ENCODE measurements at places on chromosomes 12 and 14. TPM values are rescaled to one million over a fixed set of nuclear protein-coding genes. Genes with fewer than 3 reads are reported as not detected.

The VRTN gene
- 0.06 TPM for total RNA-seq

The TMEM30B gene
- 24.3 TPM for total RNA-seq

DNA sequence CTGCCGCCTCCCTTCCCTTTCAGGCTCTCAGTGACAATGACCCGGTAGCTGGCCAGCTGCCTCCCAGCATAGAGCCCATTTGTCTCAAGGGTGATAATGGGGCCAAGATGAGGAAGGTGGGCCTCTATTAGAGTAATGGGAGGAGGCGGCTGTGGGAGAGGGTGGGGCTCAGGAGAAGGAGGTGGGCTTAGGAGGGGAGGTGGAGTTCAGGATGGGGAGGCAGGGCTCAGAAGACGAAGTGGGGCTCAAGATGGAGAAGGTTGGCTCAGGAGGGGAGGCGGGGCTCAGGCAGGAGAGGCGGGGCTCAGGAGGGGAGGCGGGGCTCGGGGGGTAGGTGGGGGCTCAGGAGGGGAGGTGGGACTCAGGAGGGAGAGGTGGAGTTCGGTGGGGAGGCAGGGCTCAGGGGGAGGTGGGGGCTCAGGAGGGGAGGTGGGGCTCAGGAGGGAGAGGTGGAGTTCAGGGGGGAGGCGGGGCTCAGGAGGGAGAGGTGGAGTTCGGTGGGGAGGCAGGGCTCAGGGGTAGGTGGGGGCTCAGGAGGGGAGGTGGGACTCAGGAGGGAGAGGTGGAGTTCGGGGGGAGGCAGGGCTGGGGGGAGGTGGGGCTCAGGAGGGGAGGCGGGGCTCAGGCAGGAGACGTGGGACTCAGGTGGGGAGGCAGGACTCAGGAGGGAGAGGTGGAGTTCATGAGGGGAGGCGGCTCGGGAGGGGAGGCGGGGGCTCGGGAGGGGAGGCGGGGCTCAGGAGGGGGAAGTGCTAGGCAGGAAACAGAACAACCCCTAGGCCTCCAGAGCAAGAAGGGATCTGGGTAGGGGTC lies 36.8 kb downstream of the IQSEC3 start:
- peaks cover 2% of the 10 kb centered on the region for H3K4me1 ChIP-seq
- no peak overlapping the region for H3K27ac ChIP-seq
- no peak overlapping the region for H3K4me3 ChIP-seq
- H3K27me3 ChIP-seq, result peaks cover 8% of the 10 kb centered on the region
- DNase-seq, result no peak

- peak overlapping the region; percentile 81 for H3K27ac ChIP-seq
- no peak overlapping the region for H3K4me3 ChIP-seq
- no peaks in the 10 kb centered on the region for H3K36me3 ChIP-seq
- peaks cover 6% of the 10 kb centered on the region for H3K4me1 ChIP-seq
- no peaks in the 10 kb centered on the region for H3K27me3 ChIP-seq
- DNase-seq, result peak; percentile 98
Observed at GRCh38 chr14:63203618-63204406, 431 bp upstream of the RHOJ start.

DNA sequence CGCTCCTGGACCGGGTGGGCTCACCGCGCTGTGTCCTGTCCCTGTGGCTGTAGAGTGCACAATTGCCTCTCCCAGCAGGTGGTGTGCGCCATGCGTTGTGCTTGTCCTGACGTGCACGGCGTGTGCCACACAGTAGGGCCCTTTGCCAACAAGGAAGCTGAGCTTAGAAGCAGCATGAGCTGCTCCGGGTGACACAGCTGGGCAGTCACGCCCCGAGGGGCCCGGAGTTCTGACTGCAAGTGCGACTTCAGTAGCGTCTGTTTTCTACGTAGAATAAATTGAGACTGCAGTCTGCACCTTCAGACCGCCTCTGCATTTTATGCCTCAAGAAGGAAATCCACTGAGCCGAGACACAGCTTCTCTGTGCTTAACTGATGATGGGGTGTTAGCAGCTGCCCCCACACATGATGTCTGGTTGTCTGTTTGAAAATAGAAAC lies 81.6 kb downstream of the ADGRD1 start:
- no peak overlapping the region for H3K27ac ChIP-seq
- no peak for DNase-seq
- H3K4me3 ChIP-seq, result no peak overlapping the region
- no peaks in the 10 kb centered on the region for H3K36me3 ChIP-seq
- no peaks in the 10 kb centered on the region for H3K27me3 ChIP-seq
